ENCODE measurements at places on chromosomes 16 and 17.

GRCh38 chr16:8572919-8573724, 17.2 kb downstream of the TMEM114 start:
- DNase-seq, result no peak

DNA sequence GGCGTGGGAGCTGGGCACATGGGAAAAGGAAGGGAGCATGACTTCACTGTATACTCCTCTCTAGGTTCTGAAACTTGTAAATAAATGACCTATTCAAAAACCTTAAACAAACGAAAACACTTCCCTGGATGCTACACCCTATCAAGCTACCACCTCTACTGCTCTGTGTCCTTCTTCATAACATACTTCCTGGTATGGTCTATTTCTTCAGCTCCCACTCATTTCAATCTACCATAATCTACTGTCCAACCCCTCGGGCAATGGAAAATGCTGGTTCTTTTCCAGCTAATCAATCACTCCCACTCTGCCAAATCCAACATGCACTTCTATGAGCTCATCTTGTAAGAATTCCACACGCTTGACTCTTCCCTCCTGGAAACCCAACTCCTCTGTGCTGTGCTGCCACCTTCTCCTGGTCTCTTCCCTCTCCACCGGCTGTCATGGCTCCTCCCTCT, 42.4 kb downstream of the AMFR start:
- DNase-seq, result no peak

- DNase-seq, result no peak
Measured at GRCh38 chr17:43056051-43056450, 31.0 kb downstream of the RND2 start.

DNA sequence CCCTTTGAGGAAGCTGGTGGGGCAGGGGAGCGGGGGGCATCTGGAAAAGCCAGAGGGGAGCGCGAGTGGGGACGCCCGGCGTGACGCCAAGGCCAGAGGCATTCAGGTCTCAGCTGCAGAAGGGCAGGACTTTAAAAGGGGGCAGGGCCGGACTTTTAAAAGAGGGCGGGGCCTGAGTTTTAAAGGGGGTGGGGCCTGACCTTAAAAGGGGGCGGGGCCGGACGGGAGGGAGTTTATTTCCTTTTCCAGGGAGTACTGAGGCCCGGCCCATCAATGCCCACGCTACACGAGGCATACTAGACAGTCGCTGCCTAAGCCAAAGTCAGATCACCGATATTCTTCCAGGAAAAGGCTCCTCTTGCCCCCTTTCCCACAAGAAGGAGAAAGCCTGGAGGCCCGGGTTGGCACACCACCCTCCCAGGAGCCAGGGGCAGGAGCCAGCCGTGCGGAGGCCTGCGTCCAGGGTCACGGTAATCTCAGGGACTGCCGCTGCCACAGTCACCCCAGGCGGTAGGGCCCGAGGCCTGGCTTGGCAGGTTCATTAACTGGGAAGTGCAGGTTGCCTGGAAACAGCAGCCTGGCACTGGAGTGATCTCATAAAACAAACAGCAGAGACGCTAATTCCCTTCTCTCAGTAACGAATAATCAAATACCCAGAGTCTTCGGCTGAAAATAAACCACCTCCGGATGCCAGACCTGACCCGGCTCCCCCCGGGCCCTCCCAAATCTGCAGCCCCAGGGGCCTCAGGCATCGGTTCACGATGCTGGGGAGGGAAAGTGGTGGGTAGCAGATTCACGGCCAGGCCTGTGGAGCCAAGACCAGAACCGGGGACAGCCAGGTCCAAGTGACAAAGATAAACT, 90.7 kb downstream of the TIMM22 start:
- no peak for DNase-seq

DNA sequence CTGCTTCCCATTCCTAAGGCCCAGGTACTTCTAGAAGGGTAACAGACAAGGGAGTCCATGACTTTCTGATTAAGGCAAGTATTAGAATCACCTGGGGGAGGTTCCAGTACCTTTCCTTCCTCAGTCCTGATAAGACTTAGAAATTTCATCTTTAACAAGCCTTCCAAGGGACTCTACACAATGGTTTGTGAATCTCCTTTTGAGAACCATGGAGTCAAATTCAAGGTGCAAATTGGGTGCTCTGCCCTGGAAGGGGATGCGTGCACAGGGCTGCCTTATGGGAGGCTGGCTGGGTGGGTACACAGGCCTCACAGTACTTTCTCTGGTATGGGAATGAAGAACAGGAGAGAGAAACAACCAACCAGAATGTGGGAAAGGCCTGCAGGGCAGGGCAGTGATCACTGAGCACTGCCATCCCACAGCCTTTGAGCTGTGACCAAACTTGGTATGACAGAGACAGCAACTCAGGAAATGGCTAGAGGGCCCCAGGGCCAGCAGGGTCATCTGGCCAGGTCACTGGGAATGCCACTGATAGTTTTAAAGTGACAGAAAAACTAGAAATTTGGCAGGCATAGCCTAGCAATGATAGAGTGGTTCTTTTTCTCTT, 3.6 kb upstream of the TMIGD1 start:
- DNase-seq, result no peak

- DNase-seq, result no peak
Measured at GRCh38 chr17:39081851-39082250, 69.6 kb downstream of the PLXDC1 start.

DNA sequence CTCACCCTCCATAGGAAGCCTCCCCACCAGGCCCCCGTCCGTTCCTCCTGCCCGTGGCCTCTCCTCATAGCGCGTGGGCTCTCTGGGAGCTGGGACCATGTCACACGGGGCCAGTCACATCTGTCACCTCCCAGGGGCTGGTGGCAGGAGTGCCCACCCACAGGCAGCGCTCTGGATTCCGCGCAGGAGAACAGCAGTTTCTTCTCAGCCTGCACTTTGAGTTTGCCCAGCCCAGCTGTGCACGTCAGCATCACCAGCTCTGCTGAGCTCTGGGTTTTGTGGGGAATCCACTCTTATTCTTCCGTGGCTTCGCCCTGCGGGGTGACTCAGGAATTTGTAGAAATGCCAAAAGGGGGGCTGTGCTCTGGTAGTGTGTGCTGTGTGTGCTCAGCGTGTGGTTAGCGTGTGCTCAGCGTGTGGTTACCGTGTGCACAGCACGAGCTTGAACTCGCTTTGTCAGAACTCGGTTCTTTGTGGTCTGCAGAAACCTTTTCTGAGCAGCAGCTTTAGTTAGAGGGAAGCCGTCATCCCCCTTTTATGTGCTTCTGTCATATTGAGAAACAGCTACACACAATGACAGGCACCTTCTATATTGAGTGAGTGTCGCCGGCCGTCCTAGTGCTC, 3.2 kb downstream of the ACSF3 start:
- no peak for DNase-seq

- DNase-seq, result no peak
Measured at GRCh38 chr17:32461853-32462617, 17.7 kb downstream of the PSMD11 start.

DNA sequence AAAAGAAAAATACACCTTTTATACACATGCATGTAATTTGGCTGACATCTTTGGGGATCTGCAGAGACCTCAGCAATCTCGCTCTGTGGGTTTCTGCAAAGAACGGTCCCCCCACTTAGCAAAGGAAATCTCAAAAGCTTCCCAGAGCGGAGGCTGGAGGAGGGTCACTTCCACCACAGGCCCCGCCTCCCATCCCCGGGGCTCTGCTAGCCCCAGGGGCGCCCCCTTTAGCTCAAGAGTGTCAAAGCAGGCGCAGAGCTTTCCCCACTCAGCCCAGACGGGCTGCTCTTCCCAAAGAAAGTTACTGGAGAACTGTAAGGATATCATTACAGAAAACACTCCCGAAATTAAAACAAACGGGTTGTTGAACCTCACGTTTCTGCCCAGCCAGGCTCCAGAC, 11.4 kb downstream of the SLC13A5 start:
- DNase-seq, result no peak

DNA sequence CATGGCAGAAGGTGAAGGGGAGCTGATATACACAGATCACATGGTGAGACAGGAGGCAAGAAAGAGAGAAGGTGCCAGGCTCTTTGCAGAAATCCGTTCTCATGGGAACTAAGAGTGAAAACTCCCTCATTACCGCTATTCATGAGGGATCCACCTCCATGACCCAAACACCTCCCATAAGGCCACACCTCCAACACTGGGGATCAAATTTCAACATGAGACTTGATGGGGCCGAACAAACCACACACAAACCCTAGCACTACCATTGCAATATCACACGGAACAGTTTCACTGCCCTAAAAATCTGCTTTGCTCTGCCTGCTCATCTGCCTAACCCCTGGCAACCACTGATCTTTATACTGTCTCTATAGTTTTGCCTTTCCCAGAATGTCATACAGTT, 34.8 kb downstream of the C17orf67 start:
- no peak for DNase-seq

DNA sequence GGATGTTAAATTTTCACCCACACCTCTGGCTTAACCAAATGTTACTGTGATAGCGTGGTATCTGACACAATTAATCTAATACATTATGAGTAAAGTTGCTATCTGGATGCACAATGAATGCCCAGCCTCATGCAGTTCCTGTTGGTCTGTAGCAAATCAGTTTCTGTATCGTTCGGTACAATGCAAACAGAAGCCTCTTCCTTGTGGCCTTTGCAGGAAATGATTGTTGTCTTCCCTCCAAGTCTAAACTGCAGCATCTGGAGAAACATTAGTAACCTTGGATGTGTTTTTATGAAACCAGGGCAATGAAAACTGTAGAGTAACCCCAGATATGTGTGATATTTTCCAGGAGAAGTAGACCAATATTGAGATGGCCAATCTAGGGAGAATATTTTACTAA, 46.8 kb downstream of the CYB561 start:
- no peak for DNase-seq

DNA sequence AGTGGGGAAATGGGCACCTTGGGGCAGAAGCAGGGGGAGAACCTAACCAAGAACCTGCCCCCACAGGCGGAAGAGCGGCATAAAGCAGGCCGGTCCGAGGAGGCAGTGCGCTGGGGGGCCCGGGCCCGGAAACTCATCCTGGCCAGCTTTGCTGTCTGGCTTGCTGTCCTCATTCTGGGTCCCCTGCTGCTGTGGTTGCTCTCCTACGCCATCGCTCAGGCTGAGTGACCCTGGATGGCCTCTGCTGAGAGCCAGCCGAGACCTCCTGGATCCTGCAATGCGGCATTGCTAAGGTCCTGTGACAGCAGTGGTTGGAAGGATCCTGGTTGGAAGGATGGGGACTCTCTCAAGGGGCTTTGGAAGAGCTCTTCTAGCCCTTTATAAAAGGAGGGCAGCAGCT, 4.5 kb upstream of the PHKG2 start:
- no peak for DNase-seq

All from cerebellar nuclear complex (tissue), 1 donor.